ENCODE measurements at places on chromosomes 12 and 14. TPM values are rescaled to one million over a fixed set of nuclear protein-coding genes. Genes with fewer than 3 reads are reported as not detected.

The LGR5 gene
- 0.09 TPM for total RNA-seq

The IL23A gene
- total RNA-seq = 1.5 TPM

DNA sequence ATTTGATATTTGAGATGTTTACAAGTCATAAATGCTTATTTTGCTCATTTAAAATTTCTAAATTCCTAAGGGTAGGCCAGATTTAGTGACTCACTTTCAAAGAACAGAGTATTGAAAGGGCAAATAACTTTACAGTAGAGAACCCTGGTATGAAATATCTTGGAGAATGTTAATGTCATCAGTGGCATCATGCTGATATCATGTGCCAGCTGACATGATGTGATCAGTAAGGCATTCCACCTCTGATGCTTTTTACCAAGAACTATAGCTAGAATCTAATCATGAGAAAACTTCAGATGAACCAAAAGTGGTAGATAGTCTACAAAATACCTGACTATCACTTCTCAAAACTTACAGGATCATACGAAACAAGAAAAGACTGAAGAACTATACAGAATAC, 2.9 kb upstream of the FLRT2 start:
- DNase-seq = no peak

- DNase-seq = no peak
These were observed 51.2 kb downstream of the TSPAN11 start for GRCh38 chr12:30977537-30978349.

DNA sequence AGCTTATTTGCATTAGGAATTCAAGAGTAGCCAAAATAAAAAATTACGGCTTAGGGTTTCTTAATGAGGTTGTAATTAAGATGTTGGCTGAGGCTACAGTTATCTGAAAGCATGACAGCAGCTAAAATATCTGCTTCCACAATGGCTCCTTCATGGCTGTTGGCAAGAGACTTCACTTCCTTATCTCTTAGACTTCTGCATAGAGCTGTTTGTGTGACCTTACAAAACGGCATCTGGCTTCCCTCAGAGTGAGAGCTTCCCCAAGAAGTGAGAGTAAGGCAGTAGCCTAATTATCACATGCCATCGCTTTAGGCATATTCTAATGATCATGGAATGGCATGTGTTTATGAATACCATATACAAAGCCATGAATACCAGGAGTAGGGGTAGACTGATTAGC, 57.6 kb downstream of the CCDC59 start:
- no peak for DNase-seq

- DNase-seq = no peak
These were observed 44.8 kb upstream of the PCED1B start for GRCh38 chr12:47034661-47035060.

The HRK gene
- 2.6 TPM for total RNA-seq

GRCh38 chr14:103362780-103363179, 22.4 kb upstream of the MARK3 start:
- no peak for DNase-seq

The ASB2 gene
- total RNA-seq = 0.35 TPM

- DNase-seq = no peak
These were observed 36.7 kb downstream of the CFAP54 start for GRCh38 chr12:96526110-96526509.

GRCh38 chr12:92743026-92743425, 40.2 kb downstream of the PLEKHG7 start:
- DNase-seq = no peak

The STXBP6 gene
- total RNA-seq = 2.6 TPM

DNA sequence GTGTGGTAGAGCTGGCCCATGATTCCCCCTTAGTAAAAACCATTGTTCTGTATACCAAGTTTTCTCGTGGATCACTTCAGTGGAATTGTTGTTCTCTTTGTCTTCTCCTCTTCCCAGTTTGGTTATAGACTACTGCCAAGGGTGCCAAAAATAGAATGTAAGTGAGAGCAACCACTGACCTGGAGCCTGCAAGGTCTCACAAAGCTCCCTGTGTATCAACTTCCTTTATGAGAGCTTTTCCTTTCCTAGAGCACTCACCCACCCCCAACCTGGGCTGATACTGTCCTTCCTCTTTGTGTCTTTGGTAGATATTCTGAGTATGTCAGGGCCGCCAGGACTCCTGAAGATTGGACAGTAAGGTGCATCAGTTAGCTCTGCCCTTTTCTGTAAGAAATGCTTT, 101.0 kb downstream of the SCN8A start:
- no peak for DNase-seq

GRCh38 chr12:114361545-114361944, 44.4 kb downstream of the TBX5 start:
- DNase-seq = no peak

- no peak for DNase-seq
These were observed 525.8 kb upstream of the FBXO33 start for GRCh38 chr14:39957987-39958386.

The IGFBP6 gene
- 5.7 TPM for total RNA-seq

DNA sequence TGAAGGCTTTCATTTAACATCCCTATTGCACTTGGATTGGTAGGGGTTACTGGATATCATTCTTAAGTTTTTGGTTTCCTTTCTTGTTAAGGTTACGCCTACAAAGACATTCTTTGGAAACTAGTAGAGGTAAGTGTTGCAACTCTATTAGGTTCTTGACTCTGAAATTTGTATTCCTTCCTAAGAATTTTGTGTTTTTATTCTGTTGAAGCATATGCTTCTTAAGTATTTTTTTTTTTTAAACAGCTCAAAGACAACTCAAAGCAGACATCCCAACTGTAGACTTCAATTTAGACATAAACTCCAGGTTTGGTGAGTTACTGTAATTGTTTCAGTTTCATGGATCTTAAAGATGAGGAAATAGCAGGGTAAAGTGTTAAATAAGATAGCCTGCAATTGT, 1.1 kb upstream of the RBMS2 start:
- DNase-seq = no peak

The MYH7 gene
- not detected for total RNA-seq

The PLEKHG7 gene
- total RNA-seq = not detected

- no peak for DNase-seq
These were observed 141.7 kb downstream of the RIMBP2 start for GRCh38 chr12:130574402-130574801.

DNA sequence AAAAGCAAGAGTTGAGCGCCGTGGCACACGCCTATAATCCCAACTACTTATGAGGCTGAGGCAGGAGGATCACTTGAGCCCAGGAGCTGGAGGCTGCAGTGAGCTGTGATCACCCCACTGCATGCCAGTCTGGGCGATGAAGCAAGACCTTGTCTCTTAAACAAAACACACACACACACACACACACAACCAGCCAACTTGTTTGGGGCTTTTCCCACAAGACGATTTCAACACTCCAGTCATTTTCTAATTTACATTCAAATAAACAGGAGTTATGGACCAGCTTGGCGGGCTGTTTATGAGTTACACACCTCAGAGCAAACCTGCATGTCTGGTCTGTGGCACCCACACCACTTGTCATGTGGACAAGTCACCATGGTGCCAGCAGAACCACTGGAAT, 6.7 kb downstream of the GLTP start:
- DNase-seq = no peak

DNA sequence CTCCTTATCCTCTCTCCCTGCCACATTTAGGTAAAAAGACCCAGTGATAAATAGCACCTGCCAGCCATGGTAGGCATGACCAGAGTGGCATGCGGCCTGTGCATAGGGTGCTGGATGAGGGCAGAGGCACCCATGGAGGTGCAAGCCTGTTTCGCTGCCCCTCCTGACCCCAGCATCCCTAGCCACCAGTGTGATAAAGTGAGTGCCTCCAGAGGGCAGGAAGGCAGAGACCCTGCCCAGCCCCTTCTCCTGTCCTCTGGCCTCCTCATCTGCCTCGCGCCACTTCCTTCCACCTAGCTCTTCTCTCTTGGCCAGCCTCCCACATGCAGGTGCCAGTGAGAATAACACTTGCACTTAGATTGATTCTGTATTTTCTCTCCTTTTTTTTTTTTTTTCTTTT, 108.3 kb upstream of the FUT8 start:
- DNase-seq = no peak

GRCh38 chr12:81974762-81975161, 215.6 kb upstream of the PPFIA2 start:
- no peak for DNase-seq

The NAP1L1 gene
- total RNA-seq = 1,012 TPM

DNA sequence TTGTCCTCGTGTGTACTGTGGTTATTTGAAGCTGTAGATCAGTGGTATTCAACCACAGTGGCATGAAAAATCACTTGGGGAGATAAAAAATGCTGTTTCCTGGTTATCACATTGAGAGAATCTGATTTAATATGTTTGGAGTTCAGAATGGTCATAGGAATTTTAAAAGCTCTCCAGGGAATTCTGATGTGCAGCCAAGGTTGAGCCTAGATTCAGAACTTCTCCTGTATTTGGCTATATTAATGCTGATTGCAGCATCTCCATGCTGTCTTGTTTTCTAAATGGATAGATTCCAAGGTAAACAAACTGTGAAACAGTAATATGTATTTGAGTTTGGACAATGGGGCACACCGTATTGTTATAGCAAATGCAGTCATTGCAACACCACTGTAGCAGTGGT, 982.2 kb upstream of the FBXO33 start:
- DNase-seq = no peak

The C12orf56 gene
- total RNA-seq = 1.5 TPM

The ZDHHC22 gene
- 11.3 TPM for total RNA-seq

DNA sequence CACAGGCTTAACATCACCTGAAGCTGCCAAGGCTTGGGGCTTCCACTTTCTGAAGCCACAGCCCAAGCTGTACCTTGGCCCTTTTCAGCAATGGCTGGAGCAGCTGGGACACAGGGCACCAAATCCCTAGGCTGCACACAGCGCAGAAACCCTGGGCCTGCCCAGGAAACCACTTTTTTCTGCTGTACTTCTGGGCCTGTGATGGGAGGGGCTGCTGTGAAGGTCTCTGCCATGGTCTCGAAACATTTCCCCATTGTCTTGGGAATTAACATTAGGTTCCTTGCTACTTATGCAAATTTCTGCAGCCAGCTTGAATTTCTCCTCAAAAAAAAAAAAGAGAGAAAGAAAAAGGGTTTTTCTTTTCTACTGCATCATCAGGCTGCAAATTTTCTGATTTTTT, 219.1 kb downstream of the RPL10L start:
- DNase-seq = peak; percentile 41

DNA sequence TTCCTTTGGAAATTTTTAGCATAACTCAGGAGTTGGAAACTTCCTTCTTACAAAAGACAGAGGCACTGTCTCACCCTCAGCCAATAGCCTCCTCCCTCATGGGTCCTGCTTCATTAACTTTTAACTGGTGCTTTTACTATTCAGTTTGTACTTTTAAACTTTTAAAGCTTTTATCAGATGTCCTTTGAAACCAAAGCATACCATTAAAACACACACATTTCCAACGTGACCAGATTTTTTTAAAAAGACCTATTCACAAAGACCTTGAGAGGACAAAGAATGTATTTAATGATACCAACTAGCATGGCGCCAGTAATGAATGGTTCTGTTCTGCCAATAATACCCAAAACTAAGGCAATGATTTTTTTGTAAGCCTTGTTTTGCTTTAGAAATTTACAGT, 173.6 kb upstream of the EEA1 start:
- no peak for DNase-seq

GRCh38 chr12:6157482-6157881, 33.0 kb upstream of the VWF start:
- DNase-seq = no peak

GRCh38 chr12:14307004-14307403, 58.5 kb upstream of the ATF7IP start:
- DNase-seq = no peak

DNA sequence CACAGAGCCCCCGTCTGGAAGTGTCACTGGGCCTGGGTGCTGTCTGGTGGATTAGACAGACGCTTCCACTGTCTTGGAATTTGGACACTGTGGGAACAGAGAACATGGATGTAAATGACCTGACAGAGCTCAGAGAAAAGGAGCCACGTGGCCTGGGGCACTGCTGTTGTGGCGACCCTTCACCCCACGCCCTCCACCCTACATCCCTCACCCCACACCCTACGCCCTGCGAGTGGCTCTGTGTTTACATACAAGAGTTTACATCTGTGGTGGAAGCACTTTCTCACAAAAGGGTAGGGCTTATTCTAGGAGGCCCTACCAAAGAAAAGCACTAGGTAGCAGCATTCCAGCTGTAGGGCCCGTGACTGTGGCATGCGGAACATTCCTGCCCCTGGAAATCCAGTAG, 47.7 kb downstream of the B4GALNT3 start:
- no peak for DNase-seq

DNA sequence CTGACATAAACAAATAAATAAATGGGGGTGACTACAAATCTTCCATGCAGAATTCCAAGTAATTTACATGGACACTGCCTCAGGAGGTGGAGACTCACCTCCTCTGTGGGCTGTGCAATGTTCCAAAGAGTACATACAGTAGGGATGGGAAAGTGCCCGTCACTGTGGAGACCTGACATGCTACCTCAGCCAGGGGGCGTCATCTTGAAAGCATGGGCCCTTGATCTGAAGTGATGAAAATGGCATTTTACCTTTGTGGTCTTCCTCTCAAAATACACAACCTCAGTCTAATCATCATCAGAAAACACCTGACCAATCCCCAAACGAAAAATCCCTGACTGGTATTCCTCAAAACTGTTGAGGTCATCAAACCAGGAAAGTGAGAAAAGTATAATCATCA, 48.4 kb downstream of the ANAPC7 start:
- DNase-seq = peak; percentile 74

GRCh38 chr14:56005191-56006053, 112.8 kb upstream of the PELI2 start:
- DNase-seq = peak; percentile 29

The SIRT4 gene
- 2.1 TPM for total RNA-seq

- no peak for DNase-seq
These were observed 402.2 kb upstream of the USP15 start for GRCh38 chr12:61857968-61858367.

DNA sequence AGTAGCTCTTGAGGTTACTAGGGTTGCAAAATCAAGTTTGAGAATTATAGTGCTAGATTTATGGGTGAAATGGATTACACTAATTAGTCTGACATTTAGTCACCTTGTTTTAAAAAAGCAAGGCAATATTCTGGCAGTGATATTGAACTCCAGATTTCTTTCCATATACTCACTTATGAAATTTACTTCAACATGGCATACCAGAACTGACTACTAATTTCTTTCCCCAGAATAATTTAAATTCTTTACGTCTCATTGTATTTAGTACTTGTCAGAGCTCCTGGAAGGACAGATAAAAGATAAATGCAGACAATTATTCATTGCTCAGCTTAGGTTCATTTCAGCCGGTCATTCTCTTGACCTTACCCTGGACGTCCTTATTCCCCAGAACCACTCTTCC, 24.3 kb downstream of the EMP1 start:
- DNase-seq = no peak

The APOF gene
- total RNA-seq = not detected

GRCh38 chr12:17371491-17372215, 718.3 kb downstream of the RERGL start:
- DNase-seq = no peak

The NUAK1 gene
- 10.1 TPM for total RNA-seq

The GALNT4 gene
- 3.1 TPM for total RNA-seq

DNA sequence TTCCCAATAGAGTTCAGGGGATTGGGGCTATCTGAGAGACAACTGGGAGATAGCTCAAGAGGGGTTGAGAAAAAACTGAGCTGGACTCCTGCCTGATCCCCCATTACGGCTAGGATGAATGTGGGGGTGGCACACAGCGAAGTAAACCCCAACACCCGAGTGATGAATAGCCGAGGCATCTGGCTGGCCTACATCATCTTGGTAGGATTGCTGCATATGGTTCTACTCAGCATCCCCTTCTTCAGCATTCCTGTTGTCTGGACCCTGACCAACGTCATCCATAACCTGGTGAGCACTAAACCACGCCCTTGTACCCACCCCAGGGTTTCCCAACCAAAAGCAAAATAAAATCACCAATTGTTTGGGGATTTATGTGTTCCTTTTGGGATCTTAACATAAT, 1.0 kb downstream of the ORMDL2 start:
- no peak for DNase-seq

The HSPA2 gene
- 25.4 TPM for total RNA-seq

The LMNTD1 gene
- not detected for total RNA-seq
